ENCODE measurements at places on chromosomes 7 and 10. TPM values are rescaled to one million over a fixed set of nuclear protein-coding genes. Genes with fewer than 3 reads are reported as not detected.
A peak's percentile ranks its signal among the peaks of the same experiment; 100 is the strongest.

DNA sequence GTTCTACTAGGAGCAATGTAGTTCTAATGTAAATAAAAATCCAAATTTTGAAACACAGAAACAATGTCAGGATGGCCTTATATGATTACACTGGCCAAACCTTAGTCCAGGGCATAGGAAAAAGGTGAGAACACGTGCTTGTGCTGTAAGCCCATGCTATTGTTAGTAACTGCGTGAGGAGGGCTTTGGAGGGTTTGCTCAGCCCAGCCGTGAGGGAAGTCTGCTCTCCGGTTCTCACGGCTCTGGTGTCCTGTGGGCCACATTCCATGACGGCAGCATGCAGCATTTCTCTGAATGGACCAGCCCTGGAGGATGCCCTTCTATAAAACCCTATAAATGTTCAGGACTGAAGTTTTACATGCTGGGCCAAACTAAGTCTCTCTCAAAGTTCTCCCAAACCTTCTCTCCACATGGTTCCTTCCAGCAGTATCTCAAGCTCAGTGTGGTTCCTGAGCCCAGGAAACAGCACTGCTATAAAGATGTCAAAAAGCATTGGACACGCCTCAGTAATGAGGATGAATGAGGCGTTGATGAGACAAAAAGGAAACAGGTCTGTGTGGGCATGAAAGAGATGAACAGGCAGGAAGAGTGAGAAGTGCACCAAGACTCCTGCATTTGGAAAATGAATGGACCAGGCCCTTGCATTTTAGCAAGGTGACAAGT is 174.8 kb upstream of the CDCA7L start:
- no peak for DNase-seq

GRCh38 chr10:126234630-126235029 is 153.6 kb downstream of the ADAM12 start:
- DNase-seq = no peak

- no peak for DNase-seq
Observed at GRCh38 chr7:82964150-82964882, 198.4 kb downstream of the PCLO start.

DNA sequence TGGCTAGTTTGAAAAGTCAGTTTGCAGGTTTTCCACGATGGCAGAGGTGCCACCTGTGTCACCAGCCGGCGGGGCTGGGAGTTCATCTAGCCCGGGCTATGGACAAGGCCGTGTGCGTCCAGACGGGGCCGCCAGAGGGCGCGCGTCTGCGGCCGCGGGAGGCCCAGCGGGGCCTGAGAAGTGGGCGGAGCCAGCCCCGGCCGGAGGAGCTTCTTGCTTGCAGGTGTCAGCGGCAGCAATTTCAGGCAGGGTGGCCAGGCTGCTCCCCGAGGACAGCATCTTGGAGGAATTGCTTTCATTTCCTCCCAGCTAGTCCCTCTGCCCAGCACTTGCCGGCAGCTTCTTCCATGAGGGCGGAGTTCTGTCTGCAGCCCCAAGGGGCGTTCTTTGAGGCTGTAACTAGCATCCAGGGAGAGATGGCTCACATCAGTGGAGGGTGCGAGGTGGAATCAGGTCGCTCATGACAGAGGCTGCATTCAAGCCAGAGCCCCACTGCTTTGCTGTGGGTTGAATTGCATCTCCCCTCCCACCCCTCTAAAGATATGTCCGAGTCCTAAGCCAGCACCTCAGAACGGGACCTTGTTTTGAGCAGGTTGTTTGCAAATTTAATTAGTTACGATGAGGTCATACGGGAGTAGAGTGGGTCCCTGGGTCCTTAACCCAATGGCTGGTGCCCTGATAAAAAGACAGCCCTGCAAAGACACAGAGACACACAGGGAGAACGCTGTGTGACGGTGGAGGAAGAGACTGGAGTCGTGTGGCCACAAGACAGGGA is 85.9 kb upstream of the MKI67 start:
- DNase-seq = peak; percentile 98

GRCh38 chr10:120505866-120506265 is 48.8 kb downstream of the PLPP4 start:
- no peak for DNase-seq

GRCh38 chr10:44971935-44972757 is 6.5 kb downstream of the DEPP1 start:
- DNase-seq = peak; percentile 47

- DNase-seq = no peak
Observed at GRCh38 chr7:28032738-28033380, 147.7 kb downstream of the JAZF1 start.

DNA sequence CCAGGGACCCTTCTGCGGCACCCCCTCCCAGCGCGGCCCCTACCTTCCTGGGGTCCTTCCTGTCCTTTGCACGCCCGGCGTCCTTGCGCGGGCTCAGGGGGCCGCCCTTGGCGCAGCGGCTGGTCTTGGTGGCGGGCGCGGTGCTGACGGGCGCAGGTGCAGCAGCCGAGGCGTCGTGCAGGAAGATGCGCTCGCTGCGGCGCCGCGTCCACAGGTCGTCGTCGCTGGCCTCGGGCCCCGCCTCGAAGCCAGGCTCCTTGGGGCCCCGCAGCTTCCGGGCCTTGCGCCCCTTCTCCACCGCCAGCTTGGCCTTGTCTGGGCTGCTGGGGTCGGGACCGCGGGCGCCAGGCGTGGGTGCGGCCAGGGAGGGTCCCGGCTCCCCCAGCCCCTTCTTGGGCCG is 49.8 kb downstream of the SLC29A4 start:
- no peak for DNase-seq

GRCh38 chr10:563827-564226 is 125.6 kb downstream of the DIP2C start:
- no peak for DNase-seq

GRCh38 chr7:101562531-101563197 is 66.4 kb downstream of the MYL10 start:
- DNase-seq = no peak

Gene MUC12
- total RNA-seq = 0.07 TPM

Gene HMX2
- total RNA-seq = not detected

Gene APBB1IP
- 82.5 TPM for total RNA-seq

Gene AUTS2
- 54.8 TPM for total RNA-seq

Gene GIMAP7
- 116 TPM for total RNA-seq

Gene PVRIG
- 27.2 TPM for total RNA-seq

Gene TMEM229A
- total RNA-seq = not detected

Gene CDC14C
- not detected for total RNA-seq

Gene CAMK2B
- total RNA-seq = 0.29 TPM
